ENCODE measurements at places on chromosomes 16 and 17.

GRCh38 chr17:42843358-42843934, 934 bp upstream of the AOC2 start:
- DNase-seq, result no peak

GRCh38 chr17:7883781-7884386, 4.7 kb upstream of the CHD3 start:
- DNase-seq, result peak; percentile 53

- DNase-seq, result no peak
Observed at GRCh38 chr17:70912716-70913485, 743.6 kb downstream of the KCNJ2 start.

DNA sequence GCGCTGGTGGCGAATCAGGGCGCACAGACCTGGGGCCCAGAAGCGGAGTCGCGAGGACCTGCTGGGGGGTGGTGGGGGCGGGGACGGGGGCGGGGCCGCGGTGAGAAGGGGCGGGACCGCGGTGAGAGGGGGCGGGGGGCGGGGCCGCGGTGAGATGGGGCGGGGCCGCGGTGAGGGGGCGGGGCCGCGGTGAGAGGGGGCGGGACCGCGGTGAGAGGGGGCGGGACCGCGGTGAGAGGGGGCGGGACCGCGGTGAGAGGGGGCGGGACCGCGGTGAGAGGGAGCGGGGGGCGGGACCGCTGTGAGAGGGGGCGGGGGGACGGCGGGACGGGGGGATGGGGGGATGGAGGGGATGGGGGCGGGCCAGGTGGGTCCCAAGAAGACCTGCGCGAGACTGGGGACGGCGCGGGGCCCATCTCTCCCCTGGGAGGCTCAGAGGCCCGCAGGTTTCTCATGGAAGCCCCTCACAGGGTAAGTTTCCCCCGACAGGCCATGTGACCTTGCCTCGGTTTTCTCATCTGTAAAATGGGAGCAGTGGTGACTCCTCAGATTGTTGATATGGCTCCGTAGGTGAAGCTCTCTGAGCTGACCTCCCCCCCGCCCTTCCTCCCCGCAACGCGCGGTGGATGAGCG, 28.6 kb upstream of the DBNDD1 start:
- no peak for DNase-seq

DNA sequence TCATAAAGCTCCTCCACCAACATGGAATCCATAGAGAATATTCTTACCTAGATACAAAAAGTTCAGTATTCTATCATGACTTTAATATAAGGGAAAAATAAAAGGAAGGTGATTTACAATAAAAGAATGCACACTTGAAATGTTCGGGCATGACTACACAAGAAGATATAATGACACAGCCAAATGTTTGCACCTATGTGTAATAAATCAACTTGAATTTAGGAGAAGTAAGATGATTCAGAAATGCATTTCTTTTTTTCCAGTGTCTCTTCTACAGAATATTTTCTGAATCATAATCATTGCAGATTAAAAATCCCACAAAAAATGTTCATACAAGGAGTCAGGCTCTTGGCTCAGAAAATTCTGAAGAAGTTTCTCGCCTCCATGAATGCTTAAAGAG, 404.0 kb upstream of the HSBP1 start:
- no peak for DNase-seq

DNA sequence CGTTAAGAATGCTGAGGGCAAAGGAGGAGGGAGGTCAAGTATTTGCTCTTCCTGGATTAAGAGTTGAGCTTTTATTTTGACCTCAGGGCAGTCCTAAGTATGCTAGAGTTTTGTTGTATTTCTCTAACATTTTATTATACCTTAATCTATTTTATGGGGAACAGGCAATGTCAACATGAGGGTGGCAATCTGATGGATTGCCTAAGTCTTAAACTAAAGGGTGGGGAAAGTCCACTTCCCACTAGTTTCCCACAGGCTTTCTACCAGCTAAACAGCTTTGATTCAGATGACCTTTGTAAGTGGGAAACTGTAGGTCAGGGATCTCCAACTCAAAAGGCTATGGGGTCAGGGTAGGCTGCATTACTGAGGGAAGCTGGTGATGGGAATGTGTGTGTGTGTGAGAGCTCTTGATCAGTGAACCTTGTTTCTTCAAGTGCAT, 24.9 kb downstream of the HSD17B2 start:
- DNase-seq, result no peak

GRCh38 chr16:22624800-22625533, 114.3 kb downstream of the NPIPB5 start:
- DNase-seq, result no peak

GRCh38 chr16:55116165-55116920, 185.7 kb downstream of the IRX5 start:
- DNase-seq, result no peak

- DNase-seq, result no peak
Observed at GRCh38 chr16:30377050-30377811, 2.6 kb downstream of the MYL11 start.

DNA sequence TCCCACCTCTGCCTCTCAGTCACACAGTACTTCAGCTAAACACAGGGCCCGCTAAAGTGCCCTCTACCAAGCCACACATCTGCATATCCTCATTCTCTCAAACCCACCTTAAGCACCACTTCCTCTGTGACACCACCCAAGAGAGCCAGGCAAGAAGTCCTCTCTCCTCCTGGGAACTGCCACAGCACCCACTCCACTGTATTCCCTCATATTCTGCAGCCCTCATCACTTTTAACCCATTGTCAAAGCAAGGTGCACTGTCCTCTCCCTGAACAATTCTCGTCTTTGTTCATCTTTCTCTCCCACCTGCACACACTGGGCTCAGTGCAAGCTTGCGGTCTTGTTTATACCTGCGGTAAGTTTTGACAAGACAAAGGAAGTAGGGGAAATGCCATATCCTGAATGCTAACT, 13.6 kb downstream of the CHD9 start:
- DNase-seq, result no peak

GRCh38 chr17:3710951-3711383, 12.7 kb upstream of the HASPIN start:
- peak; percentile 67 for DNase-seq

- DNase-seq, result no peak
Observed at GRCh38 chr17:65442250-65442649, 119.2 kb downstream of the AXIN2 start.

DNA sequence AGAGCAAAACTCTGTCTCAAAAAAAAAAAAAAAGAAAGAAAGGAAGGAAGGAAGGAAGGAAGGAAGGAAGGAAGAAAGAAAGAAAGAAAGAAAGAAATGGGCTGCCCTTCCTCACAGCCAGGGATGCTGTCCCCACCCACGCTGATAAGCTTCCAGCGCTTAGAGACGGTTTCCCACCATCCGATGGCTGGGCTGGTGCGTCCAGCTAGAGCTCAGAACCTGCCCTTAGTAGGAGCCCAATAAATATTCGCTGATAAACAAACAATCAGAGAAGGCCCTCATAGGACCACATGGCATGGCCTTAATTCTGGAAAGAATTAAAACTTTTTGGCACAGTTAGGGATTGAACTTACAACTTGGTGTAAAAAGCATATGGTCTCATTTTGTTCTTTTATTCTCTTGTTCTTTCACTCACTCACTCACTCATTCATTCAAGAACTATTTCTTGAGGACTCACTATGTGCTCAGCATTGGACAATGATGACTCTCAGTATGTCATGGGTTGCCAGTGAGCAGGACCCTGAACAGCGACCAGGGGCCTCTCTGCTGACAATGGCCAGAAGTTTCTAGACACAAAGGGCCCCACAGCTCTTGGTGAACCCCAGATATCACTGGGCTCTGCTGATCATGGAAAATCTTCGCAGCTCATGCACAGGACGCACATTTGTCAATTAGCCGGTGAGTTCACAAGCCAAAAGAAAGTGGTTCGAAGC, 32.5 kb upstream of the TNRC6C start:
- DNase-seq, result no peak

- DNase-seq, result no peak
Observed at GRCh38 chr16:11009027-11009755, 64.8 kb downstream of the CLEC16A start.

DNA sequence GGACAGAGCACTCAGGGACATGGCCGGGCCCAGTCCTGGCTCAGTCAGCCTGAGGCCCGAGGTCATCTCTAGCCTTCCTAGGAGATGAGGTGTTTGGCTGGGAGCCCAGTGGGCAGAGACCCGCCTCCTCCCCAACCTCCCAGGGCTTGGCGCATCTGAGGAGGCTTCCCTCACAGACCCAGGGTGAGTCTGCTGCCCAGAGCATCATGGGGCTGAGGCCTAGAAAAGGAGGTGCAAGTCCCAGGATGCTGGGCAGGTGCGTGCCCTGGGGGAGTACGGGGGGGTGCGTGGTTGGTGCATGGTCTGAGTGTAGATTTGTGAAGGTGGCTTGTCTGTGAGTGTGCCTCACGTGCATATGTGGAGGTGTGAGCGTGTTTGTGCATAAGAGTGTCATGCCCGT, 4.7 kb downstream of the PDE6G start:
- DNase-seq, result no peak

- no peak for DNase-seq
Observed at GRCh38 chr17:30920282-30920681, 1.5 kb upstream of the ADAP2 start.

- no peak for DNase-seq
Observed at GRCh38 chr17:9334536-9335446, 240.8 kb downstream of the STX8 start.

DNA sequence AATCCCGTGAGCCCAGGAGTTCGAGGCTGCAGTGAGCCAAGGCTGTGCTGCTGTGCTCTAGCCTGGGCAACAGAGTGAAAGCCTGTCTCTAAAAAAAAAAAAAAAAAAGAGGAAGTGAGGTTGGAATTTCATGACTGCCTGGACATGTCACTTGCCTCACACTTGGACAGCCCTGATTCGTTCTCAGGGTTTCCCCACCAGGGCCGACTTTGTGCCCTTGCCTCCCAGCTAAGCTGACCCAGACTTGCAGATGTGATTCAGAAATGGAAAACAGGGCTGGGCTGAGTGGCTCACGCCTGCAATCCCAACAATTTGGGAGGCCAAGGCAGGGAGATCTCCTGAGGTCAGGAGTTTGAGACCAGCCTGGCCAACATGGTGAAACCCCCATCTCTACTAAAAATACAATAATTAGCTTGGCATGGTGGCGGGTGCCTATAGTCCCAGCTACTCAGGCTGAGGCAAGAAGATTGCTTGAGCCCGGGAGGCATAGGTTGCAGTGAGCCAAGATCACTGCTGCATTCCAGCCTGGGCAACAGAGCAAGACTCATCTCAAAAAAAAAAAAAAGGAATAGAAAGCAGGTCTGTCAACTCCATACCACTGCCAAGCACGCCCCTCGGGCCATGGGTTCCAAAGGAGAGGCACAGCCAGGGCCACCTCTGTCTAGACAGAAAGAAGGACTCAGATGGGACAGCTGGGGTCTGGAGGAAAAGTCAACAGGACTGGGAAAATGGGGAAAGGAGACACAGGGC, 46.9 kb downstream of the SOCS1 start:
- no peak for DNase-seq

GRCh38 chr17:17036524-17036998, 5.7 kb upstream of the MPRIP start:
- DNase-seq, result no peak

GRCh38 chr17:32297424-32297823, 31.8 kb downstream of the RHBDL3 start:
- no peak for DNase-seq

DNA sequence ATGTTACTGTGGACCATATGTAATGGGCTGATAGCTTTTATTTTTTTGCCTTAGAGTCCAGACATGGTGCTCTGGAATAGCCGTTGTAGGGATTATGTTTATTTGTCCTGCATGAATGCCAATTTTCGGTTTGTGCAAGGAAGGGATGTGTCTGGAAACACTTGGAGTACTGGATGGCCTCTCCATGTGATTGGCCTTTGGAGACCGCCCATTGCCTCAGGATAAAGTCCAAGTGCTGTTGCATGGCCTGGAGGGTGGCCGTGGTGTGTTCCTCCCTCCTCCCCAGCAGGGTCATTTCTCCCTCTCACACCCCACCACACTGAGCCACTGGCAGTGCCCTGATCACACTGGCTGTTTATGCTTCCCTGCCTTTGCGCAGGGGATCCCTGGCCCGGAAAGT, 93.9 kb downstream of the MSI2 start:
- no peak for DNase-seq

- DNase-seq, result no peak
Observed at GRCh38 chr16:54890381-54890780, 40.3 kb upstream of the IRX5 start.

GRCh38 chr16:86354641-86355513, 155.4 kb upstream of the FOXF1 start:
- DNase-seq, result no peak

DNA sequence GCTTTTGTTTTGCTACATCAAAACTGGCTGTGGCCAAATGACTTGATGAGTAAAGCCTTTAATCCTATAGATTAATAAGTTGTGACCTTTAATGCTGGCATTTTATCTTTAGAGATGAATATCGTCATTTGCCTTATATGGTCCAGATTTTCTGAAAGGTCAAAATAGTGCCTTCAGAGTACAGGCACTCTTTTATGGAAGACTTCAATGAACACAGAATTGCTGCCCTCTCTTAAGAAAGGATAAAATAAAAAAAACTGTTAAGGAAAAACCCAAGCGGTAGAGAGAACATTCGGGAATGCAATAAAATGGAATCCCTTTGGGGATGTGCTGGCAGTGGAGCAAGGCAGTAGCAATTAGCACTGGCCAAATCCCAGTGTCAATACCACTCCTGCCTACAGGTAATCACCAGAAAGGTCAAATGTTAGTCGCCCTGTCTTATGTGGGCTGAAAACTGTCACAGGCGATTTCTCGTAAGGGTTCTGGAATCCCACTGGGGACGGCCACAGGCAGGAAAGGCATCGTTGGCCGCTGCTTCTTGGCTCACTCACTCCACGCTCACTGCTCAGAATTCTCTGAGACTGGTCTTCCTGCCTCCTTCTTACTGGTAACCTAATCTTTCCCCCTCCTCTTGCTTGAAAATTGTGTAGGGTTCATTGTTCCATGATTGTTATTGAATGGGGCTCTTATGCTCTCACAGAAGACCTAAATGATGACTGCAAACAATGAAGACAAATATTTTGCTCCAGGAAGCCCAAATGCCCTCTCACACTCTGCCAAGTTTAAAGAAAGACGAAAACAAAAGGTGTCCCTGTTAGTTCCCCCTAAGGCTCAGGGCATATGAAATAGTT, 45.4 kb upstream of the HSBP1 start:
- no peak for DNase-seq

DNA sequence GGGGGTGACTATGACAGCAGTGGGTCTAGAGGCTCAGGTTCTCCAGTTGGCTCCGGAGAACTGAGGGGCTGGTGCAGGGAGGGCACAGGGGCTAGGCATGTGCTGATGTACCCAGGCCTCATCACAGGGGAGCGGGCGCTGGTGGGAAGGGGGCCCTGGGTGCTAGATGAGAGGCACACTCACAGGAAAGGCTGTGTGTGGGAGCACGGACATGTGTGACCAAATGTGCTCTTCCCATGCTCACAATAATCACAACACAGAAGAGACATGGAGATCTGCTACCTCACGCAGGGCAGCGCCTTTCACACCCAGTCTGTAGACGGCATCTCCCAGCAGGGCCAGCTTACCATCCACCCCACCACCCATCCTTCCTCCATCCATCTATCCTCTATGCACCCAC, 17.4 kb upstream of the RASD1 start:
- DNase-seq, result no peak

GRCh38 chr17:1362964-1363363, 37.1 kb downstream of the YWHAE start:
- DNase-seq, result no peak

Measured in activated naive CD4-positive, alpha-beta T cell treated with anti-CD3 and anti-CD28 coated beads, Interleukin-2, amount 50 U/mL, for 16 hours (primary cell).